ENCODE measurements at places on chromosomes 12 and 14.

DNA sequence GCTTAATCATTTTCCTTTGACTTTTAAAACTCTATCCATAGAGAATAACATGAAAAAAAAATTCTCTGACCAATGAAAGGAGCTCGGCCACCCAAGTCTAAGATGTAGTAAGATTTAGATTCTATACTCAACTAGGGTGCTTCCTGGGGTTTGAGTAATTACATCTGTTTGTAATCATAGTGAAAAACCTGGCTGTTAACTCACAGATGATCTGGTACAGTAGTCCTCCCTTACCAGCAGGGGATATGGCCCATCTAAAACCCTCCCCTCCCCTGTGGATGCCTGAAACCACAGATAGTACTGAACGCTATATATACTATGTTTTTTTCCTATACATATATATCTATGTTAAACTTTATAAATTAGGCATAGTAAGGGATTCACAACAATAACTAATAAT is 89.2 kb downstream of the DAAM1 start:
- no peak for DNase-seq

- DNase-seq = no peak
Measured at GRCh38 chr12:45975506-45975905, 14.9 kb downstream of the SCAF11 start.

- DNase-seq = no peak
Measured at GRCh38 chr12:99110212-99110611, 465.1 kb downstream of the APAF1 start.

DNA sequence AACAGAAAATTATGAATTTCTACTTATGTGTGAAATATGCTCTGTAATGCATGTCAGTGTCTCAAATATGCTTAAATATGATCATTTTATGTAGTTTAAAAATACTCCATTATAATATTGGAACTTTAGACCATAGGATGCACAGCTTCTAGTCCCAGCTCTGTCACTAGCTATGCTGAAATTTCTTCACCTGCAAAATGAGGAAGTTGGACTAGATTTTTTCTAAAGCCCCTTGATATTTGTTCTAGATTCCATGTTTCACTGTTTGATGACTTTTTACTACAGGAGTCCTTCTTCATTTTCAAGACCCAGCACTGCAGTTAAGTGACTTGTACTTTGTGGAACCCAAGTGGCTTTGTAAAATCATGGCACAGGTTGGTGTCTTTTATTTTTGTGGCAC is 90.1 kb downstream of the LRRK2 start:
- no peak for DNase-seq

- DNase-seq = no peak
Measured at GRCh38 chr12:123488539-123489230, 30.7 kb downstream of the SNRNP35 start.

GRCh38 chr12:23281295-23281694 is 656.3 kb downstream of the ETNK1 start:
- DNase-seq = no peak

DNA sequence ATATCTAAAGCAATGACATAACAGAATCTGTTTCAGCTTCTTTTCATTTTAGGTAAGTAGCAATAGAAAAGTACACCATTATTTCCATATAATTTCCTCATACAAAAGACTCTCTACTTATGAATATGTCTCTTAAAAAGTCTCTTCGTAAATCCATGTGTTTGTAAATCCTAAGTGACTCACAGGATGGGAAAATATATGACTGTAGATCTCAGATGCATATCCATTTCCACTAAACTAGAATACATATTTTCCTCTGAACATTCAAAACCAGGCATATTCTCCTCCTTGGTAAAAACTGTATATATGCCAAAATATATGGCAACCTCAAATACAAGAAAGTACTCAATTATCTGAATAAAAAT is 93.6 kb downstream of the TXNDC16 start:
- DNase-seq = no peak

DNA sequence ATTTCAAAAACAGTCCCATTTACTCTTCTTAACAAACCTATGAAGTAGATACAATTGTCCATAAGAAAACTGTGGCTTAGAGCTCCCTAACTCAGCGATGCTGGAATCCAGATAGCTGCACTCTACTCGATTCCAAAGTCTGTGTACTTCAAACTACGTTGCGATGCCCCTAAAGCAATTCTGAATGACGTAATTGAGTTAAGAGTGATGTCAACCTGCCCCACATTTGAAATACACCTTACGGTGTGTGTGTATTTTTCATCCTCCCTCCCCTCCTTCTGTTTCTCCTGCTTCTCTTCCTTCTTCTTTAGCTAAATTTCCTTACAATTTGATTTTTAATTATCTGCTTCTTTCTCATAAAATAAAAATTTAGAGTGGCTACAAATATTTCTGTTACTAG is 31.9 kb upstream of the RAP1B start:
- no peak for DNase-seq

- DNase-seq = no peak
Measured at GRCh38 chr14:81206115-81206514, 14.6 kb downstream of the GTF2A1 start.

DNA sequence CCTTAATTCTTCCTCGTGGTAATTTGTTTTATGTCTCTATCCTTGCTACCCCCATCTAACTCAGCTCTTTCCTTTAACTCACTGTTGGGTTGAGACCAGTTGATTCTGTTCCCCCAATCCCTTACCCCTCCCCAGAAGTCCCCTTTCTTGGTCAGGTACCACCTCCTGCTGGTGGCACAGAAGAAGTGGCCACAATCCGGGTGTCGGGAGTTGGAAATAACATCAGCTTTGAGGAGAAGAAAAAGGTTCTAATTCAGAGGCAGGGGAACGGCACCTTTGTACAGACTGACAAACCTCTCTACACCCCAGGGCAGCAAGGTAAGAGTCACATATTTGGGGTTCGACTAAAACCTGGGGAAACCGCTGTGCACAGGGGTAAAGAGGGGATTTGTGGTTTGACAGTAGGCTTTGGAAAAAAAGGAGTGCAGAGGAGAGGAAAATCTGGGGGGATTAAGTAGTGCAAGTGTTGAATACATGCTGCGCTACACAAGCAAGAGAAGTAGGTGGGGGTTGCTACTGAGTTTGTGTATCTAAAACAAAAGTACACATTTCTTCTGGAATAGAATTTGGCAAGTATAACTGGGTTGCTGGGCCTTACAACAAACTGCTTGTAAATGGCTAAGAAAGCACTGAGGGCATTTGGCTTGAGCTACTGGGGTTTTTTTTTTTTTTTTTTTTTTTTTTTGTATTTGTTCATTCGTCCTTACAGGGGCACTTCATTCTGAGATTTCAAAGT is 1.3 kb downstream of the A2ML1 start:
- no peak for DNase-seq

- DNase-seq = no peak
Measured at GRCh38 chr12:15534874-15535273, 212.6 kb downstream of the PTPRO start.

- no peak for DNase-seq
Measured at GRCh38 chr12:34605510-34605887, 583.2 kb downstream of the ALG10 start.

GRCh38 chr12:23694920-23695319 is 254.6 kb downstream of the SOX5 start:
- DNase-seq = no peak

DNA sequence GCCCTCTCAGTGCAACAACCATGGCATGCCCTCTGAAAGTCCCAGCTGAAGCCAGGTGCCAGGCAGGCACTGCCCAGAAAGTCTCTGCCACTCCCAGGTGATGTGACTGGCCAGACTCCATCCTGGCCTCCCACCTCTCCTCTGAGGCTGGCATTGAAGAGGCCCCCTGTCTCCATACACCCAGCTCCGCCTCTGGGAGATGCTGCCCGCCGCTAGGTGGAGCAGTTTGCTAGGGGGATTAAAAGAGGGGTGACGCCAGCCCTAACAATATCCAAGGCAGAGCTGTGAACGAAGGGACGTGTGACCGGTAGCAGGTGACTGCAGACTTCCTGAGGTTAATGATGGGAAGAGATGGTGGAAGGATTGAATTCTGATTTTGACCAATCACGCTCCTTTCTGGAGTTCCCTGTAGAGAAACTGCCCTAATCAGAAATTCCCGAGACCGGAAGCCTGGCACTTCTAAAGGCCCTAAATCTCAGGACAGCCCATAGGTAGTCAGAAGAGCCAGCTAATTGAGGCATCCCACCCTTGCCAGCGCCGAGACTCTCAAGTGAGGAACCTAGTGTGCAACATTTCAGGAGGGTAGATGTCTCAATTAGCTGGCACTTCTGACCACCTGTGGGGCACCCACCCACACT is 8.3 kb upstream of the PLEK2 start:
- peak; percentile 34 for DNase-seq

DNA sequence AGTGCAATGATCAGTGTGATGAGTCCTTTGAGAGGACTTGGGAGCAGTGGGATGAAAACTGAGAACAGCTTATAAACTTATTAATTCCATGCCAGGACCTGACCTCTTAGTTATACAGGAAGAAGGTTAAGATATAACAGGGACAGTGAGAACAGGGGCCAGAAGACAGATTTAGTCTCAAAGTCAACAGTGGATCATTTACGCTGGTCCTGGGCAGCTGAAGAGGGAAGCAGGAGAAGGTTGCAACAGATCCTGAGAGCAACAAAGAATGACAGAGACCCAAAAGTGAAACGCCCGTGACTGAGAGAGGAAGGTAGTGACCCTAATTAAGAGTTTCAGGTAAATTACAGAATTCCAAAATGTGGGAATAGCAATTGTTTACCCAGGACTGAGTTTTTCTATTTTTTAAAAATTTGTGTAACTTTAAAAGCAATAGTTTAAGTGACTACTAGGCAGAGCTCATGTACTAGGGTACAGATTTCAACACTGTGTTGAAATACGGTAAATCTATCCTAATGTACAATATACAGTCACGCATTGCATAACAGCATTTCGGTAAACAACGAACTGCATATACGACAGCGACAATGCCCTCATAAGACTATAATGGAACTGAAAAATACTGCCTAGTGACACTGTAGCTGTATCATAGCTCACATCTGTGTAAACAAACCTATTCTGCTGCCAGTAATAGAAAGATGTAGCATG is 77.7 kb upstream of the GNPNAT1 start:
- DNase-seq = no peak

GRCh38 chr12:98208816-98209215 is 306.6 kb upstream of the TMPO start:
- DNase-seq = no peak

DNA sequence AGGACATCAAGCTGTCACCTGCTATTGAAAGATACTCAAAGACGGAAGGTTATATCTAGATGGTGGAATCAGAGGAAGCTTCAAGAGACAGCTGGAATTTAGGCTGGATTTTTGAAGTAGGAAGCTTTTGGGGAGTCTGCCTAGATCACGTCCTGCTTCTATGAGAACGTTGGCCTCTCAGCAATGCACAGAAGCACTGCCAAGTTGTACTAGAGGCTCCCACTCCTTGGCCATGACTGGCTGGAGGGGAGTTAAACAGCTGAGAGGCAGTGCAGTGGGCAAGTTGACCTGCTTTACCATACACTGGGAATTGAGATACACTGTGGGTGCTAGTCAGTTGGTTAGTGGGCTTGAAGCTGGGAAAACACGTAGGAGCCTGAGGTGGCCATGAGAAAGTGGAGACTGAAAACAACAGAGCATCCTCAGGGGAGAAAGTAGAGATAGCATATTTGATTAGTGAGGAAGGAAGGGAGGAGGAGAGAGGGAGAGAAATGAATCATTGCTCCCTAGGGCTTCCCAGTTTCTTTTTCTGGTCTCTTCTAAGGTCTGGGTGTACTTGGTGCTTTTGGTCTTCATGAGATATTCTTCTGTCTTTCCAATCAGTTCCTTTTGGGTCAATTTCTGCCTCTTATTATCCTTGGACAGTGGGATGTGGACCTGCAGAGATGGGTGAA is 110.8 kb downstream of the EMP1 start:
- DNase-seq = no peak
